AG04449 (cell line): ENCODE measurements at places on chromosomes 2 and 18.

DNA sequence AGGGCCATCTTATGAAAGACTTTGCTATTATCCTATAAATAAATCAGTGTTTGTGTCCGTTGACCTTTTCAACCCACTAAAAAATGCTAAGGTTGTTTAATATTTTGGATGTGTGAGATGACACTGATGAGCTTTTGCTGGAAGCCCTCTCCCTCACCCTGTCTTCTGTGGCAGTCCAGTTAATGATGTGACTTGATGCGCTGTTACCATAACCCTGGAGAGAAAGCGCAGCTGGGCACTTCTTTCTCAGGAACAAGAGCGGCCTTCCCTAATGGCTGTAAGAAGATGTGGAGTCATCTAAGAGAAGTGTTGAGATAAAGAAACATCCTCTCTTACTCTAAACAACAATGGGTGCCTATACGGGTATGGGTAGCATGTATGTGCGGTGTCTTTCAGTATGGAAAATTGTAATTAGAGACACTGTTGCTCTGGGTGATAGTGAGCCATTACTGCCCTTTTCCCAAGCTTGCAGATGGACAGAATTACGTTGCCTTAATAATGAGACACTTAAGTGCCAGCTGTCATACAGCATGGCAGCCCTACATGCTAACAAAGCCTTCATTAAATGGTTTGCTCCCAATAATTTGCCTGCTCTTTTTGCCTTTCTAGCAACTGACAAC is 165.6 kb upstream of the NABP1 start:
- no peak for DNase-seq

DNA sequence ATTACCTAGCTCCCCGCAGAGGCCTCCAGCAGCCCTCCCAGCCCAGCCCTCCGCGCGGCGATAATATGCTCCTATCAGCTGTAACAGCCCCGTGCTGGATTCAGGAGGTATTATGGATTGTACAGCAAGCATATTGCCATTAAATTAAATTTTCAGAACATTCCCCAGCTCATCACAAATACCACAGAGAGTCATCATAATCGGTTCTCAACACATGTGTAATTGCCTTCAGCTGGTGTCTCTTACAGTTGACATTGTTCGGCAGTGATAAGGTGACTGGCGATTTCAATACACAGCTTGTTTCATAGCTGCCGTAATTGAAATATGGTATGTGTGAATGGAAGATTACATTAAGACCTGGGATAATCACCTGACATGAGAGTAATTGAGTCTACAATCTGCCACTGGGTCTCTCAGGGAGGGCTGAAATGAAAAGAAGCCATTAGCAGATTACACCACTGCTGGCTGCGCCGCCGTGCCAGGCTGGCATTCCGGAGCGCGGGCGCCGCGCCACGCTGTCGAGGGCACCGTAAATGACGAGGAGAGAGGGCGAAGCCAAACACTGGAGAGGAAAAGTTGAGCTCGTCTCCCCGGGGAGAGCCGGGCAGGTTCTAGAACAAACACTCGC is 549.4 kb upstream of the SALL3 start:
- DNase-seq, result no peak

DNA sequence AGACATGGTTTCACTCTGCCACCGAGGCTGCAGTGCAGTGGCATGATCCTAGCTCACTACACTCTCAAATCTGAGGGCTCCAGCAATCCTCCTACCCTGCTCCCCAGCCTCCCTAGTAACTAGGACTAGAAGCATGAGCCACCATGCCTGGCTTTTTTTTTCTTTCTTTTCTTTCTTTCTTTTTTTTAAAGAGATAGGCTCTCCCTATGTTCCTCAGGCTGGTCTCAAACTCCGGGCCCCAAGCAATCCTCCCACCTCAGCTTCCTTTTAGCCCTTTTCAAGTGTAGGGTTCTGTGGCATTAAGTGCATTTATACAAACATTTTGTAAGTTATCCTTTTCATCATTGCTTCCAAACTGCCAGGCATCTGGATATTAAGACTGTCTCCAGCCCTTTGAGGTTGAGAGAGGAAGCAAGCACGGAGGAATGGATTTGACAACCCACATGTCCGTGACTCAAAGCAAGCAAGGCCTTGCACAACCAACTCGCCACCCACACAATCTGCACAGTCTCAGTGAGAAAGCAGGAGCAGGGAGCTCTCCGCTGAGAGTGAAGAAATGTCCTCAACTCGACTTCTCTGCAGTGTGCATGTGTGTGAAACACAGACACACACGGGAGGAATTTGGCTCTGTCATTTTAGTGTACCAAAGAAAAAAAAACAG is 65.6 kb downstream of the ATP8B1 start:
- DNase-seq, result peak; percentile 95

DNA sequence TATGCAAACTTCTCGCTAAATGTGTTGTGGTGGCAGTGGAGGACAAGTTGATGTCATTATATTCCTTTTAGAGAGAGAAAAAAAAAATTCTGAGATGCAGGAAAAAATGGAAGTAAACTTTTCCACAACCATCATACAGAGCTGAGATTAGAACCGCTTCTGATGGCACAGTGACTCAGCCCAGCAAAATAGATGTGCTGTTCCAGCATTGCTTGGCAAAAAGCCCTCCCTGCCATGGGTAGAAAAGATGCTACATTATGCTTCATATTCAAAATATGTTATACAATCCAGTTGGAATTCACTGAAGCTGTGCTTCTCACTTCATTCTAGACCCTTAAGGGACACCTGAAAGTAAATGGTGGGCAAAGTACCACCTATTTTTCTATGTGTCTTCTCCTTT is 1047.6 kb upstream of the FANCL start:
- no peak for DNase-seq

DNA sequence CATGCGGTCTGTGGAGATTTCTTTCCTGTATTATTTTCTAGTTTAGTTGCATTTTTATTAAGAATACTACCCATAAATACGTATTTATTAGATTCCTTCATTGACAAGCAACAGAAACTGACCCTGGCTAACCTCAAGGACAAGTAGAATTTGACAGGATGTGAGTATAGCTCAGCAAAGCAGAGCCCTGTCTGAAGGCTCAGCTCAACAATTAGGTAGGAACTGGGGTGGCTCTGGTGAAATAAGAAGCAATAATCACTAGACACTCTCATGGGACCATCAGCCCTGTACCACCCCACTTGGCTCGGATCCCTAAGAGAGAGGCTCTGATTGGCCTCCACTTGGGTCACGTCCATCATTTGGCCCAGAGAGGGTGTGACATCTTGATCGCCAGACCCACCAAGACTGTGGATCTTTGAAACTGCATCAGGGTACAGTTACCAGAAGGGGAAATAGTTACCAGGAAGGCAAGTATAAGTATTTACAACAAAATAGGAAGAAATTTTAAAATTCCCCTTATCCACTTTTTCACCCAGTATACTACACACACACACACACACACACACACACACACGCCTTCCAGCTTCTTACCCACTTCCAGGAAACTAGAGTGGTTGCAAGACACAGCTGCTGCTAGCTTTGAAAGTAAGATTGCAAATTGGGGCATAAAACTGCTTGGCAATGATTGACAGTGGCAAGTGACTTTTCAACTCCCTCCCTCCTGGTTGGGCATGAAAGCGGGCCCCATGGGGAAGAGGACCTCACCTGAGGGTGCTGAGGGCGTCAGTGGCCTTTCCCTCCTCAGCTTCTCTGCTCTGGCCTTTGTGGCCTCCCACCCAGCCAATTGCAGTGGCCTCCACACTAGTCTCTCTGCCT is 41.8 kb downstream of the KCTD18 start:
- no peak for DNase-seq

- DNase-seq, result no peak
These were observed 74.6 kb upstream of the OTOS start for GRCh38 chr2:240214790-240215675.

DNA sequence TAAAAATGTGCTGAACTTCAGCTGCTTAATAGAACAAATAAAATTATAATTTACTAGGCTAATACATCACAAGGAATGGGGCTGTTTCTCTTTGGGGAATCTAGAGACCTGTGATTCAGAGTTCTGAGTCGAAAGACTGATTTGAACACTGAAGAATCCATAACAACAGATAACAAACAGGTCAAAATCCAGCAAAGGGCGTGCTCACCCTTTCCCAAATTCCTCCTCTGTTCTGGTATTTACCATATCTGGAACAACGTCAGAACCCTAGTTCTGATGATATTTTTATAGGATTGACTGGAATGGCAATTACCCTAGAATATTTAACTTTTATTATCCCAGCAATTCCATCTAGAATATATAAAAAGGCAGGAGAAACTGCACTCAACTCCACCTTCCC is 66.0 kb upstream of the ITGA6 start:
- DNase-seq, result no peak

GRCh38 chr2:146457221-146457620 is 1387.6 kb upstream of the ACVR2A start:
- DNase-seq, result no peak

GRCh38 chr2:158753641-158754611 is 41.2 kb upstream of the DAPL1 start:
- DNase-seq, result peak; percentile 12
